ENCODE measurements at places on chromosomes 3 and 15.

- no peak for DNase-seq
These were observed 87.6 kb downstream of the BDH1 start for GRCh38 chr3:197468167-197468566.

GRCh38 chr3:9398700-9399336 lies 1.4 kb downstream of the SETD5 start:
- peak; percentile 38 for DNase-seq

DNA sequence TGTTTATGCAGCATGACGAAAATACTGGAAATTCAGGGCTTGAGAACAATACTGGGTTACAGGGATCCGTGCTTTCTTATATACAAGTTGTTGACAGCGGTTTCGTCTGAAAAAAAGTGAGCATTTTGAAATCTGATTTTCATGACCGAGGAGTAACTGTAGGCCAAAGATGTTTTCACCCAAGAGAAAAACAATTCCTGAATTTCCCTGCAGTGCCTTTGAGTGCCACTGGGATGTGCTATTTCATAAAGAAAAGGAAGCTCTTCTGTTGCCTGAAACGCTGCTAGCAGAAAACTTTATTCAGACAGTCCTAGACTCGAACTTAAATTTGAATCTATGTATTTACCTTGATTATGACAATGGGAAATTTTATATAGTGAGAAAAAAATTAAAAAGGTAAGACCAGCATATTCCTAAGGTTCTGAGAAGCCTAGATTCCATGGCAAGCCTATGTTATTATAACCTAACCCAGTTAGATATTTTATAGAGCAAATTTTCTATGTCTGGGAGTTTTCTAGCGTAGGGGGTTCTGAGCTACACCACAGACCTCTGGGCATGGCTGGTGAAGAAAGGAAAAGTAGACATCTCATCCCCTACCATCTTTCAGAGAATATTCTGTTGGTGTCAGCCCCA lies 30.2 kb downstream of the KCNAB1 start:
- DNase-seq: peak; percentile 37

DNA sequence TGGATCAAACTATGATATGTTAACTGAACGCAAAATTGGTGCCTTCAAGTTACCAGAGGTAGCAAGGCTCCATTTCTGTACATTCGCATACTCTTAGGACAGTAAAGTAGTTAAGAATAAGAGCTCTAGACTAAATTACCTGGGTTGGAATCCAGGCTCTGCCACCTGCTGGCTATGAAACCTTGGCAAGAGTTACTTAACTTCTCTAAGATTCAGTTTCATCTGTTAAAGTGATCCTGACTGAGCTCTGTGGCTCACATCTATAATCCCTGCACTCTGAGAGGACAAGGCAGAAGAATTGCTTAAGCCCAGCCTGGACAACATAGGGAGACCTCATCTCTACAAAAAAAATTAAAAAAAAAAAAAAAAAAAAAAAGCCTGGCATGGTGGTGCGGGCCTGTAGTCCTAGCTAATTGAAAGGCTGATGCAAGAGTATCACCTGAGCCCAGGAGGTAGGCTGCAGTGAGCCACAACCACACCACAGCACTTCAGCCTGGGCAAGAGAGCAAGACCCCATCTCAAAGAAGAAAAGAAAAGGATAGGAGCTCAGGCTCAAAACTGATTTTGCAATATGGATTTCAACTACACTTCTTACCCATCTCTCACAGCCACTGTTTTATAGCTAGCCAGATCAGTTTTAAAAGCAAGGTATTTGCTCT lies 21.3 kb downstream of the GSK3B start:
- DNase-seq: no peak

DNA sequence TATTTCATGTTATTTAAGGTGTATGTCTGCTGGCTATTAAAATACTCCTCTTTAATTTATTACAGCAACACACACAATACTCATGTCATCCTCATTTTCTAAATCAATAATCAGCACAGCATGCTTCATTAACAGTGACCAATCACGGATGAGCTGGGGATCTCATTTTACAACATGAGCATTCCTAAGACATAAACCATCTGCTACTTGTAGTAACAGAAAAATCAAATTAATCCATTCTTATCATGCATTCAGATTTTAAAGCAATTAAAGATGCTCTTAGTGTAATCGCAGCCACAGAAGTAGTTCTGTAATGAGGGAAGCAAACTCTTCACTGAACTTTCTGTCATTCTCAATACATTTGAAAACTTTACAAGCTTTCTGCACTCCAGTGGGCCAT lies 191.1 kb downstream of the TBC1D5 start:
- no peak for DNase-seq

DNA sequence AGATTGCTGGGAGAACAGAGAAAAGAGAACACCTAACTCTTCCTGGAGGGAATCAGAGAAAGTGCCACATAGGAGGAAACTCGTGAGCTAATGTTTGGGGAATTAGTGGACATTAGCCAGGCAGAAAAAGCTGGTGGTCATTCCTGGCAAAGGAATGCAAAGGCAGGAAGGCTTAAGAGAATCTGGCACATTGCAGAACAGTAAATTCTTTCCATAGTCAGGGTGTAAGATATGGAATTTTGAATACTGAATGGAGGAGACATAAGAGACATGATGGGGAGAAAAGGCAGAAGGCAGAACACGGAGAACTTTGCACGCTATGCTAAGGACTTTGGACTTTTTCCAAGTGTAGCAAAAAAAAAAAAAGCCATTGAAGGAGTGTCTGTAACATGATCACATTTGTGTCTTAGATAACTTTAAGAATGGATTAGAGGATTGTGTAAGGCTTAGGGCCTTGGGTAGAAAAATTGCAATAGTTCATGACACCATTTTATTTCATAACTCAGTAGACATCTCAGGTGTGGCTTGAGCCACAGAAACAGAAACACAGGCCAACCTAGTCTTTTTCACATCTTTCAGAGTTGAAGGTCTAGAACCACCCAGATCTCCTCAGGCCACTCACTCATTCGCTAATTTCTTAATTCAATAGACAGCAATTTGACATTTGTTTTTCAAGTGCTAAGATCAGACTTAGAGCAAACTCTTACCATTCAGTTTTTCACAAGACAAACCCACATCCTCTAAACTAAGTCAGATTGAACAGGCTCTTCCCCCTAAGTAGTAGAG lies 31.2 kb upstream of the CCDC80 start:
- DNase-seq: no peak

GRCh38 chr3:32712506-32713055 lies 27.6 kb downstream of the CNOT10 start:
- no peak for DNase-seq

- no peak for DNase-seq
These were observed 225.4 kb upstream of the AZI2 start for GRCh38 chr3:28574036-28574435.

GRCh38 chr3:123324880-123325765 lies 123.4 kb downstream of the SEC22A start:
- no peak for DNase-seq

GRCh38 chr15:101394654-101395053 lies 94.9 kb downstream of the PCSK6 start:
- no peak for DNase-seq

GRCh38 chr15:91356083-91356482 lies 256.0 kb downstream of the SV2B start:
- no peak for DNase-seq

DNA sequence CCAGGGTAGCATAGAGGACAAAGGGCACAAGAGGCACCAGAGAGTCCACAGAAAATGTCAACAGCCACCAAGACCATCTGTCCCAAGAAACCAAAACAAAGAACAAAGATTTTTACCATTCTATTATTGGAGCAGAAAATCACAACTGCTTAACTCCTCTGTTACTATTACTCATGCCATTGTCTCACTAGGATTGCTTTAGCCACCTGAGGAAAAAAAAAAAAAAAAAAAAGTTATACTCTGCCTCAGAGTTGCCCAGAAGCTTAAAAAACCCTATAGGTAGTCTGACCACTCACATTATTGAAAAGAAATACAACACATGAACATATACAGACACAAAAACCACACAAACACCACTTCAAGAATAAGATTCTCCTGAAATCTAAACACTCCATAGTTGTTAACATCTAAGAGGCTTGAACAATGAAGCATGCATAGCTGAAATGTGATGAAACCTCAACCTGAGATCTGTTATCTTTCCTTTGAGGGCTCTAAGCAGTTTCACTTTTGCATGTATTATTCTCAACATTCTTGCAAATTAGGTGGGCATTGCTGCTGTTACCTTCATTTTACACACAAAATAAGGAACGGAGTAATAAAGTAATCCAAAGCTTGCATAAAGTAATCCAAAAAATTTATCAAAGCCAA lies 85.4 kb downstream of the IGSF11 start:
- peak; percentile 77 for DNase-seq

DNA sequence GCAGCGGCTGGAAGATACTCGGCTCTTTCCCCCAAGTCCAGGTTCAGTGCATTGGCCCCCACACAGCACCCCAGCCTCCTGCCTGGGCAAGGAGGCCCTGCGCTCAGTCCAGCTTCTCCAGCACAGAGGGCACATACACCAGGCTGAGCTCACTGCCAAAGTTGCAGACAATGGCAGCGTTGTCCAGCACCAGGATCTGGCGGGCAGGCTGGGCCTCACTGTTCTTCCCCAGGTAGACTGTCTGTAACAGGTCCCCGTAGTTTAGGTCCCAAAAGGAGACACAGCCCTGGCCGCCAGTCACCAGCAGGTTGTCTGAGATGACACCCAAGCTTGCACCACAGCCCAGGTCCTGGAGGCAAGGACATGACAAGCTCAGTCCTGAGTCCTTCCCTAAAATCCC lies 32.9 kb downstream of the PTPN23 start:
- DNase-seq: no peak

- no peak for DNase-seq
These were observed 340.3 kb downstream of the SLC9A9 start for GRCh38 chr3:143507735-143508580.

- DNase-seq: peak; percentile 19
These were observed 266.4 kb upstream of the HES1 start for GRCh38 chr3:193869221-193870201.
